Activated naive CD4-positive, alpha-beta T cell treated with anti-CD3 and anti-CD28 coated beads for 36 hours (primary cell): ENCODE measurements at places on chromosomes 3 and 15. TPM values are rescaled to one million over a fixed set of nuclear protein-coding genes. Genes with fewer than 3 reads are reported as not detected.

The CCDC66 gene
- 29.3 TPM for total RNA-seq

The PRTG gene
- not detected for total RNA-seq

The GCHFR gene
- total RNA-seq = 32.7 TPM

The IL17RD gene
- total RNA-seq = not detected

The MRPS25 gene
- total RNA-seq = 55.0 TPM

The ZNF35 gene
- total RNA-seq = 1.9 TPM

The ESYT3 gene
- 0.96 TPM for total RNA-seq

The GNB4 gene
- total RNA-seq = 0.74 TPM

The CPN2 gene
- not detected for total RNA-seq

The EPHB3 gene
- not detected for total RNA-seq

The CAMK1 gene
- total RNA-seq = 18.9 TPM

The SKOR1 gene
- 0.15 TPM for total RNA-seq

The EFHB gene
- 1.2 TPM for total RNA-seq

The NPAP1 gene
- total RNA-seq = not detected

The NANOGP8 gene
- not detected for total RNA-seq

The SI gene
- not detected for total RNA-seq

The GOLGA6D gene
- not detected for total RNA-seq

The HRG gene
- not detected for total RNA-seq

The CCK gene
- not detected for total RNA-seq

The PLXNB1 gene
- total RNA-seq = 1.5 TPM

The ENTPD3 gene
- total RNA-seq = not detected

The IFRD2 gene
- 117 TPM for total RNA-seq

The SPESP1 gene
- total RNA-seq = 0.81 TPM

The FETUB gene
- total RNA-seq = not detected

The TTC23 gene
- 4.6 TPM for total RNA-seq

The LIPC gene
- total RNA-seq = 0.47 TPM

The MAGEL2 gene
- total RNA-seq = not detected

The CATSPER2 gene
- 3.5 TPM for total RNA-seq

The DUOX1 gene
- total RNA-seq = 0.17 TPM

The PLA2G4E gene
- total RNA-seq = not detected

The IGDCC3 gene
- total RNA-seq = not detected

The SPINK8 gene
- total RNA-seq = not detected

The STAC gene
- not detected for total RNA-seq

The EPHA6 gene
- not detected for total RNA-seq

The APEH gene
- 122 TPM for total RNA-seq

The CSPG4 gene
- total RNA-seq = not detected

The COLQ gene
- total RNA-seq = 0.25 TPM

The CHRNA7 gene
- not detected for total RNA-seq

The APBA2 gene
- total RNA-seq = 16.2 TPM

The OSTN gene
- total RNA-seq = not detected

The RGMA gene
- 0.69 TPM for total RNA-seq

The NAALADL2 gene
- not detected for total RNA-seq

The ANO10 gene
- total RNA-seq = 9.7 TPM

The POLQ gene
- 20.1 TPM for total RNA-seq

The CELF6 gene
- total RNA-seq = 0.22 TPM

The TRH gene
- total RNA-seq = not detected

The MCF2L2 gene
- total RNA-seq = 1.0 TPM

The CHRNB4 gene
- not detected for total RNA-seq

The GCNT3 gene
- total RNA-seq = not detected

The GOLGA8J gene
- total RNA-seq = not detected

The CYP8B1 gene
- not detected for total RNA-seq

The TP63 gene
- total RNA-seq = 0.15 TPM

The UNC13C gene
- total RNA-seq = not detected

The KCNH8 gene
- total RNA-seq = not detected

The PP2D1 gene
- not detected for total RNA-seq

The ARRDC4 gene
- total RNA-seq = 0.20 TPM
